ENCODE measurements at places on chromosomes 6 and 20. TPM values are rescaled to one million over a fixed set of nuclear protein-coding genes. Genes with fewer than 3 reads are reported as not detected.

Gene THBD
- 14.3 TPM for total RNA-seq

Gene NHLRC1
- total RNA-seq, result 1.8 TPM

GRCh38 chr6:165010556-165011535 is 298.6 kb downstream of the C6orf118 start:
- H3K27me3 ChIP-seq, result no peaks in the 10 kb centered on the region
- DNase-seq, result no peak
- no peaks in the 10 kb centered on the region for H3K36me3 ChIP-seq
- no peak overlapping the region for H3K4me3 ChIP-seq

Gene CDKN1A
- 75.2 TPM for total RNA-seq

DNA sequence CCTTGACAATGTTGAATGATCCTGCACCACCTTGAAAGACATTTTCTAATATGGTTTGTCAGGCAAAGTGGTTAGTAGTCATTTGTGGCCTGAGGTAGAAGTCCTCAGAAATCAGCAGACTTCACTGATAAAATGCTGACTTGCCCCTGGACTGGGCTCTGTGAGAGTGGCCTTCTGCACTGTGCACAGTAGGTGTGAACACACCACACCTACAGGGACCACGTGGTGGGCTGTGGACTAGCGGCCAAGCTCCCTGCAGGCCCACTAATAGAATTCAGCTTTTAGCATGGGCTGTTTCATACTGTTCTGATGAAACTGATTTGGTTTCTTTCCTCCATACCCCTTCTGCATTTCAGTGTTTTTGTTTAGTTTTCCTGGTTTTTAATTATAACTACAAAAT is 7.3 kb downstream of the BPHL start:
- DNase-seq, result no peak
- no peaks in the 10 kb centered on the region for H3K36me3 ChIP-seq
- no peak overlapping the region for H3K4me3 ChIP-seq
- H3K4me1 ChIP-seq, result peaks cover 35% of the 10 kb centered on the region
- H3K27me3 ChIP-seq, result no peaks in the 10 kb centered on the region

Gene CFAP61
- total RNA-seq, result 0.52 TPM

Gene ALDH8A1
- 0.66 TPM for total RNA-seq

GRCh38 chr6:121668259-121668658 is 232.8 kb downstream of the GJA1 start:
- H3K4me3 ChIP-seq, result no peak overlapping the region
- H3K27ac ChIP-seq, result no peak overlapping the region
- DNase-seq, result no peak
- no peaks in the 10 kb centered on the region for H3K36me3 ChIP-seq
- no peaks in the 10 kb centered on the region for H3K4me1 ChIP-seq

GRCh38 chr6:113758826-113759574 is 98.1 kb upstream of the MARCKS start:
- no peak overlapping the region for H3K27ac ChIP-seq
- H3K4me3 ChIP-seq, result no peak overlapping the region
- H3K27me3 ChIP-seq, result no peaks in the 10 kb centered on the region
- H3K4me1 ChIP-seq, result no peaks in the 10 kb centered on the region

GRCh38 chr6:47358440-47359225 is 48.9 kb upstream of the TNFRSF21 start:
- no peak for DNase-seq
- H3K27ac ChIP-seq, result no peak overlapping the region
- no peaks in the 10 kb centered on the region for H3K27me3 ChIP-seq
- H3K4me1 ChIP-seq, result no peaks in the 10 kb centered on the region
- H3K4me3 ChIP-seq, result no peak overlapping the region

DNA sequence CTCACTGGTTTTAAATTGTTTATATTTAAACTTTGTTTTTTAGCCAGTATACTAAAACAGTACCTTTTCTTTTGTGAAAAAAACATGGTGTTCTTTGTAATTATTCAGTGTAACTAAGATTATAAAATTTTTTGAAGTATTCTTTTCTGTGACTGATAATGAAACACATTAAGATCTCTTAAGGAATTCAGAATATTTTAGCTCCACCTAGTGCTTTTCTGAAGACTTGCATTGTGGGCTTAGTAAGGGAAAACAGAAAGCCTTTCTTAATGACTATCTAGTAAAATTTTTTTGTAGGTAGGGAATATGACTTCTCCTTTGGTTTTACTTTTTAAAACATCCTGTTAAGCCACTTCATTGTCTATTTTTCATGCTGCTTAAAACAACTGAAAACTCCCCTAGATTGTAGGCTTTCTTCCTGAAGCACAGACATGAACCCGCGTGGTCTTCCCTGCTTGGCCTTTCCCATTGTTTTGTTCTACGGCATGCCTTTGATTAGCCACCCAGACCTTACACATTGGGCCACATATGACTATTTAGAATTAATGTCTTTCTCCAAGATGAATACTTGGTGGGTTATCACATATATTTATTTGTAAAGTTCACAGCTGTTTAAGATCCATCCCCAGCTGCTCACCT is 72.1 kb downstream of the AFDN start:
- no peaks in the 10 kb centered on the region for H3K4me1 ChIP-seq
- no peak for DNase-seq
- H3K4me3 ChIP-seq, result no peak overlapping the region
- no peaks in the 10 kb centered on the region for H3K36me3 ChIP-seq

DNA sequence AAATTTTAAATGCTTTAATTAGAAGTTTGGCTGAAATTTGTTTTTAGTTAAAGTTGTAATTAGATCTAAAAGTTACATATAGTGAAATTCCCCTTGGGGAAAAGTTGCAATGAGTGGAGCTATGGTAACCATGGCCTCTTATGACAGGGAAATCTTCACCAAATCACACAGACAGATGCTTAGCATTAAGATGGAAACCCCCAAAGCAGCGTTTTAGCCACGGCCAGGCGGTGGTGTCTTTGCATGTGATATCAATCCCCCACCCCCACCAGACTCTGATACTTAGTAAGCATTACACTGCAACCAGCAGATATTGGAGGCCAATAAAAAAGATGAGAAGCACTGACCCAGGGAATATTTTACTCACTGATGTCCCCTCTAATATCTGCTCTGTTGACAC is 75.7 kb downstream of the REPS1 start:
- DNase-seq, result no peak
- no peak overlapping the region for H3K27ac ChIP-seq
- H3K4me1 ChIP-seq, result no peaks in the 10 kb centered on the region
- no peak overlapping the region for H3K4me3 ChIP-seq

Gene SSTR4
- not detected for total RNA-seq

DNA sequence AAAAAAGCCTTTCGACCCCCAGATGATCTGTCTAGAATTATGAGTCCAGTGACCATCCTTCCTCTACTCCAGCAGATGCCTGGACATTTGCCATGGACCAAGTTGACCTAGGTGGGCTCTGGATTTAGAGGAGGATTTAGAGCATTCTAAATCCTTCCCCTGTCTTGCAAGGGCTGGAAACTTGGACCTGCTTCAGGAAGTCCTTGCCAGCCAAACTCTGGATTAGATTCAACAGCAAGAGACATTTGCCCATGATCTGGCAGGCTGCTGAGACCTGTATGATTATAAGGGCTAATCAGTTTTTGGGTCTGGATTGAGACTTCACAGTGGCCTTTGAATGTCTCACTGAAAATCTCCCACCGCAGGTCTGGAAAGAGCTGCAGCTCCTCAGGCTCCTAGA is 13.1 kb upstream of the HDGFL1 start:
- no peak overlapping the region for H3K27ac ChIP-seq
- H3K36me3 ChIP-seq, result no peaks in the 10 kb centered on the region
- peaks cover 20% of the 10 kb centered on the region for H3K4me1 ChIP-seq
- H3K4me3 ChIP-seq, result no peak overlapping the region

- no peaks in the 10 kb centered on the region for H3K27me3 ChIP-seq
- DNase-seq, result no peak
- H3K27ac ChIP-seq, result no peak overlapping the region
- no peaks in the 10 kb centered on the region for H3K36me3 ChIP-seq
- H3K4me3 ChIP-seq, result no peak overlapping the region
These were observed 6.2 kb downstream of the SNAP91 start for GRCh38 chr6:83702749-83703148.

GRCh38 chr6:165854061-165854862 is 191.2 kb upstream of the PDE10A start:
- no peak overlapping the region for H3K4me3 ChIP-seq
- H3K27me3 ChIP-seq, result peaks cover 16% of the 10 kb centered on the region
- H3K4me1 ChIP-seq, result peaks cover 9% of the 10 kb centered on the region
- no peak for DNase-seq
- no peak overlapping the region for H3K27ac ChIP-seq
- H3K36me3 ChIP-seq, result no peaks in the 10 kb centered on the region

GRCh38 chr6:141688916-141689315 is 443.8 kb upstream of the GJE1 start:
- H3K4me1 ChIP-seq, result no peaks in the 10 kb centered on the region
- no peak for DNase-seq
- no peak overlapping the region for H3K27ac ChIP-seq

DNA sequence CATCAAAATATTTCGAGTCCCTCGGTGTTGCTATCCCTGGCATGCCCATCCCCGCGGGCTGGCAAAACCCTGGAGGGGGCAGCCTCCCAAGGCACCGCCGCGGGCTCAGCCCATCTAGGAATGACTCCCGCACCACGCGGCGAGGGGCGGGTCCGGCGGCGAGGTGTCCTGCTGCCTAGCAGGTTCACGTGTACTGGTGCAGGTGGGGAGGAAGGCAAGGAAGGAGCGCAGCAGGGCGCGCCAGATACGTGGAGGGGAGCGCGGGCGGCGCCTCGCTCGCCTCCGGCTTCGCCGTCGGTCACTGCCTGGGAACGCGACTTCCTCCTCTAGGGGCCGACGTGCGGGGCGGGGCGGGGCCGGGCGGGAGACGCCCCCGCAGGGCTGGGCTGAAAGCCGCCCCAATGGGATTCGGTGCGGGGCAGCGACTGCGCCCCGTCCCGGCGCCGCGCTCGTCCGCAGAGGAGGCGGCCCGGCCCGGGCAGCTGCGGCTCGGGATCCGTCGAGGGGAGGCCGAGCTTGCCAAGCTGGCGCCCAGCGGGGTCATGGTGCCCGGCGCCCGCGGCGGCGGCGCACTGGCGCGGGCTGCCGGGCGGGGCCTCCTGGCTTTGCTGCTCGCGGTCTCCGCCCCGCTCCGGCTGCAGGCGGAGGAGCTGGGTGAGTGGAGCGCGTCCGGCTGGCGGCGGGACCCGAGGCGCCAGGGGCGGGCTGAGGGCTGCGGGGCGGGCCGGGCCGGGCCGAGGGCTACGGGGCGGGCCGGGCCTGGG is at the start of gene DCBLD1:
Gene DCBLD1 (plus strand): TSS at position 435 of the 764 bp plus-strand sequence. CDS start 108 bp downstream, at position 543.
- no peaks in the 10 kb centered on the region for H3K36me3 ChIP-seq
- DNase-seq, result peak; percentile 87
- H3K4me1 ChIP-seq, result peaks cover 28% of the 10 kb centered on the region
- peak within 1 kb of the TSS; percentile 21 for H3K4me3 ChIP-seq
- no peaks in the 10 kb centered on the region for H3K27me3 ChIP-seq
- H3K27ac ChIP-seq, result peak within 1 kb of the TSS; percentile 95

- DNase-seq, result no peak
- no peaks in the 10 kb centered on the region for H3K27me3 ChIP-seq
- H3K4me3 ChIP-seq, result no peak overlapping the region
- H3K27ac ChIP-seq, result peak overlapping the region; percentile 58
These were observed 80.5 kb downstream of the CEBPB start for GRCh38 chr20:50271176-50271575.

- no peaks in the 10 kb centered on the region for H3K4me1 ChIP-seq
- no peak overlapping the region for H3K27ac ChIP-seq
- DNase-seq, result no peak
These were observed 94.9 kb upstream of the KCNK16 start for GRCh38 chr6:39417440-39417839.

Gene ADAM33
- 29.0 TPM for total RNA-seq

DNA sequence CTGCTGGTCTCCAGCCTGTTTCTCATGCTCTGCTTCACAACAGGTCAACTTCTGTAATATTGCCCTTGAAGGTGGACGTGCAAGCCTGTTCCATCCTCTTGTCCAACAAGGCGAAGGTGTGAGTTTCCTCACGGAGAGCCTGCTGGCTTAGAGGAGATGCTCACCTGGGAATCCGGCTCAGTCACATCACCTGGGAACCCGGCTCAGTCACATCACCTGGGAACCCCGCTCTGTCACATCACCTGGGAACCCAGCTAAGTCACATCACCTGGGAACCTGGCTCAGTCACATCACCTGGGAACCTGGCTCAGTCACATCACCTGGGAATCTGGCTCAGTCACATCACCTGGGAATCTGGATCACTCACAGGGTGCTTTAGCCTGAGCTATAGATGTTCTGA is 230.1 kb downstream of the ERMARD start:
- no peaks in the 10 kb centered on the region for H3K36me3 ChIP-seq
- H3K4me3 ChIP-seq, result no peak overlapping the region

DNA sequence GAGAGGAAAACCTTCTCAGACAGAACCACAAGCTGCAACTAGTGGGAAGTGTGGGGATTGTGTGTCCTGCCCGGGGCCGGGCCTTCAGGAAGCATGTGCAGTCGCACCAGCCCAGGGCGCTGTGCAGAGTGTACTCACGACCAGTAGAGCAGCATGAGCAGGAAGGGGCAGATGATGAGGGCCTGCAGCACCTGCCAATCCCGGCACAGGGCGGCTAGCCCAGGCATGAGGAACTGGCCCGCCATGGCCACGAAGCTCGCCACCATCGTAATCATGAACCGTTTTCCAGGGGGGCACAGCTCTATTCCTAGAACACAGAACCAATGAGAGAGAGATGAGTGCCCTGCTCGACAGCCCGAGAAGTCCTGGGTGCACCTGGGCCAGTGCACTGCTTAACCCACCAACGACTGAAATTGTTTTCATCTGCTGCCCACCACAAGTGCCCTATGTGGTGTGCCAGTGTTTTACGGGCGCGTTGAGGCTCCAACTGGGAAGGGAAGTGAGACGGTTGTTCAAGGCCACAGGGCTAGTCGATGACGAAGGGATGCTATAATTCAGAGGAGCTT is 65.0 kb downstream of the PSMG4 start:
- no peak for DNase-seq
- H3K36me3 ChIP-seq, result no peaks in the 10 kb centered on the region
- no peak overlapping the region for H3K4me3 ChIP-seq
- peak overlapping the region; percentile 55 for H3K27ac ChIP-seq
- H3K27me3 ChIP-seq, result no peaks in the 10 kb centered on the region

Gene KCNG1
- total RNA-seq, result 6.2 TPM

- no peak overlapping the region for H3K27ac ChIP-seq
- H3K4me3 ChIP-seq, result no peak overlapping the region
- H3K27me3 ChIP-seq, result no peaks in the 10 kb centered on the region
- H3K36me3 ChIP-seq, result no peaks in the 10 kb centered on the region
- no peaks in the 10 kb centered on the region for H3K4me1 ChIP-seq
These were observed 82.0 kb downstream of the SERAC1 start for GRCh38 chr6:158086054-158086503.

Gene CFAP206
- not detected for total RNA-seq

Gene C20orf204
- total RNA-seq, result 0.52 TPM

Gene GMNN
- 42.8 TPM for total RNA-seq

Measured in body of pancreas (tissue), 4 donors.